NCI-H2107 (cell line): ENCODE measurements at places on chromosomes 12 and 14.

- DNase-seq, result no peak
Observed at GRCh38 chr12:24815114-24815423, 133.8 kb downstream of the BCAT1 start.

DNA sequence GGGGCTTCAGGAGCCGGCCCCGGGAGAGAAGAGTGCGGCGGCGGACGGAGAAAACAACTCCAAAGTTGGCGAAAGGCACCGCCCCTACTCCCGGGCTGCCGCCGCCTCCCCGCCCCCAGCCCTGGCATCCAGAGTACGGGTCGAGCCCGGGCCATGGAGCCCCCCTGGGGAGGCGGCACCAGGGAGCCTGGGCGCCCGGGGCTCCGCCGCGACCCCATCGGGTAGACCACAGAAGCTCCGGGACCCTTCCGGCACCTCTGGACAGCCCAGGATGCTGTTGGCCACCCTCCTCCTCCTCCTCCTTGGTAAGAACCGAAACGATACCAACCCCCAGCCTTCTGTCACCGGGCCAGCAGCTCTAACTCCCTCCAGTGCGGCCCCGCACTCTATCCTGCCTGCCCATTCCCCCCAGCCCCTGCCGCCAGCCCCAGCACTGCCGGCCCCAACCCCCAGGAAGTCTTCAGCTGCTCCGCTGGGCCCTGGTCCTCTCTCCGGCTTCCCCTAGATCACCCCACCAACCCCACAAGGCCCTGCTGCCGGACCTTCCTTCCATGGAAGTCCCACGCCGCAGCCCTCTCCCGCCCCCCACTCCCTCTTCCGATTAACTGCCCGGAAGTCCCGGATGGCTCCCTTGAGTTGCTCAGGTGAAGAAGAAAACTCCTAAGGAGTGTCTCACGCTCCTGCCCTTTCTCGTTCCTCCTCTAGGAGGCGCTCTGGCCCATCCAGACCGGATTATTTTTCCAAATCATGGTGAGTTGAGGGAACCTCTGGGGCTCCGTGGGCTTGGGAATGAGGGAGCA lies 693 bp downstream of the LRP10 start:
- DNase-seq, result peak; percentile 69

GRCh38 chr12:28172434-28173030 lies 17.7 kb upstream of the CCDC91 start:
- DNase-seq, result no peak

DNA sequence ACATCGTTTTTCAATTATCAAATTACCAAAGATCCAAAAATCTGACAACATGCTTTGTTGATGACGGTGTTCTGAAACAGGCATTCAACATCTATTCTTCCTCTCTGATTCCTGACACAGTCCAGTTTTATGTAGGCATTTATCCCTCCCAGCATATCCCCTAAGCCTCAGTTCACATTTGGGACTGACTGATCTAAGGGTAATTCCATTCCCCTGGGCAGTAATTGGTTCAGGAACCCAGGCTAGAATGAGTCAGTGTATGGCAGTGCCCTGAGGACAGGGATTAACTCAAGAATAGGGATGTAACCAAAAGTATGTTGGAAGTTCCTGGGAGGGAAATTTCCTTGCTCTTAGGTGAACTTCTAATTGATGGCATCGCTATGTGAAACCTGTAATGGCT lies 10.3 kb upstream of the PCNX1 start:
- DNase-seq, result no peak

- DNase-seq, result no peak
Observed at GRCh38 chr14:72383865-72384264, 451.6 kb downstream of the RGS6 start.

DNA sequence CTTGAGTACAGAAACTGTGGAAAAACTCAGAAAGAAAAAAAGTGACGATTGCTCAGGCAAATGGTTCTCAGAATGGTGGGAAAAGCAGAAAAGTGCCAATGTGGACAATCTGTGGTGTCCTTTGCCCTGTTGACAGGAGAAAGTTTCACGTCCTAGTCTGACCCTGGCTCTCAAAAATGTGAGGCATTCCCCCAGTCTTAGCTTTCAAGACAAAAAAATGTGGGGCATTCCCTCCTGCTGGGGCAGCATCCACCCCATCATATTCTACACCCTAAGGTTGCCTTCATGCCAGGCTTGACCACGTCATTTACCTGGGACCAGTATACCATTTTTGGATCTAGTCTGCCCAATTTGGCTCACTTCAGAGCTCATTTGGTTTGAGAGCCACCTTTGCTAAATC lies 20.7 kb upstream of the ANAPC7 start:
- DNase-seq, result no peak

GRCh38 chr14:80447392-80447791 lies 236.1 kb upstream of the DIO2 start:
- DNase-seq, result no peak

DNA sequence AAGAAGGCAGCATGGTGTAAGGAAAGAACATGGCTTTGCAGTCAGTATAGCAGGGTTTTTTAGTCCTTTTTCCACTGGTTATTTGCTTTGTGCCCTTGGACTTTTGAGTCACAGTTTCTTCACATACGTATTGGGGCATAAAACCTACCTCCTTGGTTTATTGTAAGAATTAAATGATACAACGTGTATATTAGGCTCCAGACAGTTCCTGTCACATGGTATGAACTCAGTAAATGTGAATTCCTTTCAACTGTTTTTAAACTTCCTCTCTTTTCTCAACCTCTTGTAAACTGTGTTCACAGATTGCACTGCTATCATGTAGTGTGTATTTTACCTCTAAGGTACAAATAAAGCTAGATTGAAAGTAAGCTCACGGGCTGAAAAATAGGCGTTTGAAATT lies 29.5 kb downstream of the MSRB3 start:
- DNase-seq, result no peak

- DNase-seq, result no peak
Observed at GRCh38 chr12:59620326-59620725, 24.5 kb downstream of the SLC16A7 start.

GRCh38 chr12:124297389-124297788 lies 2.5 kb downstream of the RFLNA start:
- DNase-seq, result no peak

DNA sequence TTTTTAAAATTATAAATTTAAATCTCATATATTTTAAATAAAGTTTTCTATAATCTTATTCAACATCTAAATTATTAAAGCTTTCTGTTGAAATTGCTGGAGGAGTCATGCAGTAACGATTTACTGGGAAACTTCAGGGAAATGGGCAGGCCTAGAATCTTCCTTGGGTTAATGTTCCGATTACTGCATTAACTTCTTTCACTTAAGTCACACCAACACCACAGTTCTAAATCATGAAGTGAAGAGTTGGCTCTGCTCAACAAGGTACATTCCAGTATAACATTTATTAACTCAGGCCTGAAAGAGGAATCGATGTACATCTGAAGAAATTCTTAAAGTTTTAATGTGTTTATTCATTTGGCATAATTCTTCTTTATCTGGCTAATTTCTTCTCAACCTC lies 244.3 kb downstream of the CCER1 start:
- DNase-seq, result no peak

DNA sequence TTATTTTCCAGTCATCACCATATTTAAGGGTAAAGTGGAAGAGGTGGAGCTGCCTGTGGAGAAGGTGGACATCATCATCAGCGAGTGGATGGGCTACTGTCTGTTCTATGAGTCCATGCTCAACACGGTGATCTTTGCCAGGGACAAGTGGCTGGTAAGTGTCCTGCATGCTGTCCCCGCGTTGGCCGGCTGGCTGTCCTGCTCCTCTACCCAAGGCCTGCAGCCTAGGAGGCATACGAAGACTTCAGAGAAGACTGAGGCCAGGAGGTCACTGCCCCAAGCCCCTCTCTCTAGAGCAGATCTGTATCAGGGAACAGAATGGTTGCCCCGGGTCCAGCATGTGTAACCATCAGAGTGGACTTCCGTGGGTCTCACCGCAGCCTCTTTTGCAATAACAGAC lies 77.7 kb downstream of the PRMT8 start:
- DNase-seq, result no peak

DNA sequence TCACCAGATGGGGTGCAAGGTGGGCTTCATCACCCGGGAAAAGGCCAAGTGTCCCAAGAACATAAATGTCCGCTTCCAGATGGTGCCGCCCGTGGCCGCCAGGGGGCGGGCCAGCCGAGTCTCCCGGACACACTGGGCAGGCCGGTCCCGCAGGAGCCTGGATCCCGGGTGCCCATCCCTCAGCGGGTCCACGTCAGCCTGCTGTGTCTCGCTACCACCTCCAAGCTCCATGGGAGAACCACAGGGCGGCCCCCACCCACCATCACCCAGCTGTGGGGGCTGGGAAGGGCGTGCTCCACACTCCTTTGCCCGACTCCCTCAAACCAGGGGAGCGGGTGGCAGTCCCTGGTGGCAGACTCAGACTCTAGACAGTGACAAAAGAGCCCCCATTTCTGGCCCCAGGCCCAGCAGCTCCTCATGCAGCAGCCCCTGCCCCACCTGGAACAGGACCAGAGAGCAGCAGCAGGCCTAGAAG lies 22.0 kb upstream of the NUDT14 start:
- no peak for DNase-seq

- no peak for DNase-seq
Observed at GRCh38 chr12:90020014-90020413, 311.4 kb upstream of the ATP2B1 start.

DNA sequence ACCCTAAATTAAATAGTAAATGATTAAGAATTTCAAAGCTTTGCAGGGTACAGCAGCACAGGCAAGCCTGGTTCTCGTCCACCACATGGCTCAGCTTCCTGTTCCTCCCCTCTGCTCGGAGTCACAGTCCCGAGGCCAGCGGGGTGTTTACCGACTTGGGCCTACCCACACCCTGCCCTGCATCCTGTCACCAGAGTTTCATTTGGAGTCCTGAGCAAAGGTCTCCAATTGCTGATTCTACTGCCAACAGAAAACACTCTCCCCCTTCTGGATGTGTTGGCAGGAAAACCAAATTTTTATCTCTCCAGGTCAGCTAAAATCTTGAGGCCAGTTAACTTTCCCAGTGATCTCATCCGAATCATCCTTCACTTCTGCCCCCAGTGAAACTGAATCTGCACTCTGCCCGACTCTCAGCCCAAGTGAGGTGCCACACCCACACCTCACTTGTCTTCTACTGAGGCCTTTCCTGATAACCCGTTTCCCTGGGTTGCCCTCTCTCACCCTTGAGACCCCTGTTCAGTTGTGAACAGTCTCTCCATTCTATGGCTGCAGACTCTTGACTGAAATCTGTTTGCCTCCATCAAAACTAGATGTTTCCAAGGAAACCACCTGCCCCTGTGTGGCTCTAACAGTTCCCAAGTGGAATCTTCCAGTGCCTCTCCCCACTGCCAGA lies 71.2 kb downstream of the VCPKMT start:
- DNase-seq, result no peak

DNA sequence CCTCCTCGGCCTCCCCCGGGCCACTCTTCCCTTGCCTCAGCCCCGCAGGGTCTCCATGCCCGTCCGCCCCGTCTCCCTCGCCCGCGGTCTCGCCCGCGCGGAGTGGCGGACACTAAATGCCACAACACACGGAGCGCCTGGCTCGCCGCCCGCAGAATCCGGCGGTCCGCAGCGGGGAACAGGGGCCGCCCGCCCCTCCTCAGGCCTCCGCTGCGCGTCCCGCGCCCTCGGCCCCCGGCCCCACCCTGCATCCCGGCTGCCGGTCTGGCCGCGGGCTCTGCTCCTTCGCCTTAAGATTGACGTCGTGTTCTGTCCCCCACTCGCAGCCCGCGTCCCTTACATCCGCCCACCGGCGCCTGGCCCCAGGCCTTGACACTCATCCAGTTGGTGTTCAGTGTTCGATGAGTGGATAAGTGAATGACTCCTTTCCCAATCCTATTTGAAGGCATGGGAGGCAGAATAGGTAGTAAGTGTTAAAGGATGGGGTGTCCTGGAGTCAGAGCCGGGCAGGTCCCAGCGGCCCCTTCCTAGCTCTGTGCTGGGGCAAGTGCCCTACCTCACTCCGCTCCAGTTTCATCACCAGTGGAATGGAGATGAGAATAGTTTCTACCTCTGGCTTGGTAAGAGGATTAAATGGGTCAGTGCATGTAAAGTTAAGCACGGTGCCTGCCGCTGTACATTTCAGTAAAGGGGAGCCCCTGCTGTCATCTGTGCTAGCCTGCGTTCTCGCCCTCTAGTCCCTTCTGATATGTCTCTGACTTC lies 622 bp downstream of the TECPR2 start:
- no peak for DNase-seq

- DNase-seq, result no peak
Observed at GRCh38 chr12:94033101-94033500, 115.3 kb upstream of the PLXNC1 start.

DNA sequence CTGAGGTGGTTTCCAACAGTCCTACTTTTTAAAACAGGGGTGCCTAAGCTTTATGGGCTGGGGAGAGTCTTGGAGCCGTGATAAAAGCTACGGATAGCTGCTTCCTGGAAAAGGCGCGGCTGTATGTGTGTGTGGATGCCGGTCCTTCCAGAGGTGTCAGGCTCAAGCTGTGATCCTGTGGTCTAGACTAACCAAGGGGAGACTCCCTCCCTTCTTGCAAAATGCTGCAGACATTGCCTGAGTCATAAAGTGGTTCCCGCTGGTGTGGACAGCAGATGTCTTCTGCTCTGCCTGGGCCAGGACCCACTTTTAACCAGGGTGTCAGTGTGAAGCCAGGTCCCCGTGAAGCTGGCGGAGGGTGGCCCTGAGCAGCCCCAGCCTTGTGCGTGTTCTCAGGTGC lies 37.8 kb downstream of the CCDC92 start:
- no peak for DNase-seq

DNA sequence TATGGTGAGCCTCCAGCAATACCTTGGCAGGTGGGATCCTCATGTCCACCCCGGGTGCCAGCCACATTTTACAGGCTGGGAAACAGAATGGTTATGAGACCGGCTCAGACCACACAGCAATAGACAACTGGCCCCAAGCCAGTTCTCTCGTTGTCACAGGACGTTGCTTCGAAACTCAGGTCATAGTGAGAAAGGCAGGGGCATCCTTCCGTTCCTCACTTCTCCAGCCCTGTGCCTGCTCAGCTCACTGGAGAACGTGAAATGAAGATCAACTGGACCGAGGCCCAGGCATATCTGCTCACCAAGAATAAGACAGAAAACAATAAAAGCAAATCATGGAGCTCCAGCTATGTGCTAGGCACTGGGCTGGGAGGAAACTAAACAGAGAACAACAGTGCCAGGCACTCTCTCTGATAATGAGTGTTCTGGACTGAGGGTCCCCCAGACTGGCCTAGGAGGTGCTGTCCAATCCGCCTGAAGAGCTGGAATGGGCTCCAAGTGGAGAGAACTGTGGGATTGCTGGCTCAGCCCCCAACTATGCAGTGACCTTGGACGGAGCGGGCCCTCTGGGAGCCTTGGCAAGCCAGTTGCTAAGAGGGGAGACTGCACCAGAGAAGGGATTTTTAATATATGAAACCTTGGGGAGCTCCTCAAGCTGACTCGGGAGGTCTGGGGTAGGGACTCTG lies 18.8 kb upstream of the FAIM2 start:
- DNase-seq, result no peak

GRCh38 chr12:106646472-106646871 lies 63.7 kb downstream of the RFX4 start:
- no peak for DNase-seq

GRCh38 chr12:10184261-10184843 lies 5.5 kb downstream of the TMEM52B start:
- DNase-seq, result no peak

GRCh38 chr12:6644257-6644596 lies 3.0 kb downstream of the ACRBP start:
- DNase-seq, result no peak
